ENCODE measurements at places on chromosomes 1 and 21. TPM values are rescaled to one million over a fixed set of nuclear protein-coding genes. Genes with fewer than 3 reads are reported as not detected.
A peak's percentile ranks its signal among the peaks of the same experiment; 100 is the strongest.

GRCh38 chr1:226428791-226429461 is 21.0 kb upstream of the PARP1 start:
- no peak for DNase-seq

DNA sequence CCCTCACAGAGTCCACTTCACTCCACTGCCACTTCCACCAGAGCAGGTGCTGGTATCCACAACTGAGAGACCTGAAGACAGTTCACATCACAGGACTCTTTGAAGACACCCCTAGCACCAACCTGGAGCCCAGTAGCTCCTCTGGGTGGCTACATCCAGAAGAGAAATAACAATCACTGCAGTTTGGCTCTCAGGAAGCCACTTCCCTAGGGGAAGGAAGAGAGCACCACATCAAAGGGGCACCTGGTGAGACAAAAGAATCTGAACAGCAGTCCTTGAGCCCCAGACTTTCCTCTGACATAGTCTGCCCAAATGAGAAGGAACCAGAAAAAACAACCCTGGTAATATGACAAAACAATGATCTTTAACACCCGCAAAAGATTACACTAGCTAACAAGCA is 113.2 kb downstream of the TENT5C start:
- DNase-seq = no peak

DNA sequence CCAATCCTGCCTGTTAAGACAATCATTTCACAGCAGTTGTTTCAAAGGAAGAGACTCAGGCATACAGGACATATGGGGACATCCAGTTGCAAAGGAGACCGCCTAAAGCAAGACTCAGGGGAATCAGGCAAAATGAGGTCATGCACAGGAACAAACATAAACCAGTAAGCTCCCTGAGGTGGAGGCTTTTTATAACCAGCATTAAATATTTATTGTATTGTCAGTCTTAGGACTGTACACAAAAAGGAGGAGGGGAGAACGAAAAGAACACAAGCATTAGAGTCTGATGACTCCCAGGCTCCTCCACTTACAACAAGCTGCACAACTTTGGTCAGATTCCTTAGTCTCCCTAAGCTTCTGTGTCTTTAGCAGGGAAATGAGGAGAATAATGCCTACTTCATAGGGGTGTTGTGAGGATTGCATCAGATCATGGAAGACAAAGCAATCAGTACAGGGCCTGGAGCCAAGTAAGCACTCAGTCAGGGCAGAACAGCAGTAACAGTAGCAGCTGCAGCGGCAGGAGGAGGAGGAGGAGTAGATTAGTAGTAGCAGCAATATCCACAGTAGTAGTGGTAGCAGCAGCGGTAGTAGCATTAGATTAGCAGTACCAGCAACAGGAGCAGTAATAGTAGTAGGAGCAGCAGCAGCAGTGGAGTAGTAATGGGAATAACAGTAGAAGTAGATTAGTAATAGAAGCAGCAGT is 54.2 kb upstream of the SPATA6 start:
- peak; percentile 50 for DNase-seq

Gene F3
- total RNA-seq = 0.93 TPM

DNA sequence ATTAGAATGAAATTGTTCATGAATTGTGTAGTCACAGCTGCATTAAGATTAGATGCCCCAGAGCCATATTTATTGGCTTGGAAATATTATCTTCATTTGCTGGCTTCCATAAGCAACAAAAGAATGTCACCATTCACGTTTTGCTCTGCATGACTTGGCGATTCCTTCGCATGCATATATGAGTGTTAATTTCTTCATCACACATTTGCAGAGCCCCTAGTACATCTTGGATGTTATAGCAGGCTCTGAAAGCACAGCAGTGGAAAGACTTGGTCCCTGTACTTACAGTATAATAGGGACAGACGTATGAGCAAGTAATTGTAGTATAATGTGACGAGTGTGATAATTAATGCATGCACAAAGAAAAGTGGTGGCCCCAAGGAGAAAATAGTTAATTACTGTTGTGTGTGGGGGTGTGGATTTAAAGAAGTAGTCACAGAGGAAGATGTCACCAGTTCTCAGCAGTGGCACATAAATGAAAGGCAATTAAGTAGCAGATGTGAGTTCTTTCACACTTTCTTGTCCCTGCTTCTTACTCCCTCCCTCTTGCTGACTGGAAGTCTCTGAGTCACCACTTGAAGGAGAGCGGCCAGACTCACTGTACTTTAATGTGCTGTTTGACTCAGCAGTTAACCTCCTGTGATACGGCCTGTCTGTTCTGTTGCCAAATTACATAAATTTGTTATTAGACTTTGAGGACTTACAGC is 21.0 kb downstream of the S100A10 start:
- no peak for DNase-seq

Gene INAVA
- total RNA-seq = 2.4 TPM

Gene CR1
- not detected for total RNA-seq

Gene LCK
- 0.37 TPM for total RNA-seq

- DNase-seq = no peak
These were observed 305.7 kb upstream of the NRIP1 start for GRCh38 chr21:15370462-15370975.

GRCh38 chr1:184761969-184762485 is 7.4 kb upstream of the EDEM3 start:
- no peak for DNase-seq

Gene PRR9
- not detected for total RNA-seq

Gene SLC35D1
- 2.7 TPM for total RNA-seq

DNA sequence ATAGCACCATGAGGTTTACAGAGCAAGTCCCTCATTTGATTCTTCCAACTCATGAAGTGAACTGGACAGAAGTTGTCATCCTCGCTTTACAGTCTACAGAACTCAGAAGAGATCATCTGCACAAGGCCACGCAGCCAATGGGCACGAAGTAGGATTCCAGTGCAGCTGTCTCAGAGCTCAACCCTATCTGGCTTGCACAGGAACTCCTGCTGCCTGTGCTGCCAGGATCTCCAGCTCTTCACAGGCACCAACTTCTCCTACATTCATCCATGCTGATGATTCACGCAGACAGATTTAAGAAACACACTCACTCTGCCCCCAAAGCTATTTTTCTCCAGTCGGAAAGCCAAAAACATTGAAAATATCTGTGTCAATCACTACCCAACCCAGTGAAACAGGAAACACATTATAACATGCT is 157.0 kb downstream of the RERE start:
- DNase-seq = no peak

GRCh38 chr1:183887826-183888819 is 83.2 kb downstream of the RGL1 start:
- DNase-seq = no peak

DNA sequence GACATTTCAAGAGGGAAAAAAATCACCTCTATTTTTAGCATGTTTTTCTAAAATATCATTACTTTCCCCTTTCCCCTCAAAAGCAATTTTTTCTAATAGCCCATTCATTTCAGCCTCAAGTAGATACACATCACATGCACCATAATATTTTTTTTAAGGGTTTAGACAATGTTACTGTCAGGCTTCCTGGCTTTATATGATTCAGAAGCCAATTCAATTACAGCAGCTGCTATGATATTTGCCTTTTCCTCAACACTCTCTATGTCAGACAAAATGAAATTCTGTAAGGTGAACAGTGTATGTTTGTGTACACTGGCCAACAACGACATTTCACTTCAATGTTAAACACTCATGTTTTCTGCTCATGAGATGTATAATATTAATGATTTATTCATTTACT is 46.5 kb downstream of the OMA1 start:
- DNase-seq = no peak

Gene DEDD
- 34.6 TPM for total RNA-seq

Gene OXCT2
- total RNA-seq = 0.37 TPM

- peak; percentile 83 for DNase-seq
These were observed 173.4 kb downstream of the TOMM20 start for GRCh38 chr1:234955107-234955731.

Gene HES2
- total RNA-seq = 54.6 TPM

GRCh38 chr21:26391166-26391565 is 181.9 kb downstream of the CYYR1 start:
- no peak for DNase-seq

DNA sequence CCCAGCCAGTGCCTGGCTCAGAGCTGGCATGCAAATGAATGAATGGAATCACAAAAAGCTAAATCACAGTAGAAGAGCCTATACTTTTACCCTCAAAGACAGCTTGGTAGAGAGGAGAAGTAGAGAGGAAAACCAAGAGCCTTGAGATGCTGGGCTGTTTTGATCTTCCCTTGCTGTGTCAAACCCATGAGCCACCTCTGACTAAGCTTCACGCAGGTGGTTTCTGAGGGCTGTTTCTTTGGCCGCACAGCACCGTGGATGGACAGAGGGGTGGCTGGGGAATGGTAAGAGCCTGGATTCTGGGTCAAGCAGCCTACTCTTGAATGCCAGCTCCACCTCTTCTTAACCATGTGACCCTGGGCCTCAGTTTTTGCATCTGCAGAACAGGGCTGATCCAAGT is 18.6 kb downstream of the ABCG1 start:
- DNase-seq = no peak

Gene RBP7
- total RNA-seq = not detected

Gene CYP4A22
- 0.17 TPM for total RNA-seq

Measured in glutamatergic neuron (in vitro differentiated cells).